ENCODE measurements at places on chromosomes 13 and 19.
A peak's percentile ranks its signal among the peaks of the same experiment; 100 is the strongest.

DNA sequence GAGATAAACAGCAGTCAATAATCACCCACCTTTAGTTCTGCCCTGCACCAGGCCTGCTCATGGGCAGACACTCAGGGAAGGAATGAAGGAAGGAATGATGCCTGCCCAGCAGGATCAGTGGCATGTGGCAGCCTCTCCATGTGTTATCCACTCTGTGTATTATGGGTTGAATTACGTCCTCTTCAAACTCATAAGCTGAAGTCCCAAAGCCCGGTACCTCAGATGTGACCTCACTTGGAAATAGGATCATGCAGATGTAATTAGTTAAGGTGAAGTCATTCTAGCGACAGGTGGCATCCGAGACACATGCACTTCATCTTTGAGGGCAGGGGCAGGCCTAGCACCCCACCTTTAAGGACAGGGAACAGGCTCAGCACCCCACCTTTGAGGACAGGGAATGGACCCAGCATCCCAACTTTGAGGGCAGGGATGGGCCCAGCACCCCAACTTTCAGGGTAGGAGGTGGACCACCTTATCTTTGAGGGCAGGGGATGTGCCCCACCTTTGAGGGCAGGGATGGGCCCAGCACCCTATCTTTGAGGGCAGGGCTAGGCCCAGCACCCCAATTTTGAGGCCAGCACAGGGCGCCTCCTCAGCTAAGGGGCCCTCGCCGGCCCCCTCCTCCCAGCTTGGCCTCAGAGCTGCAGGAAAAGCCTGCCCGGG, 127.6 kb downstream of the URI1 start:
- DNase-seq: no peak

DNA sequence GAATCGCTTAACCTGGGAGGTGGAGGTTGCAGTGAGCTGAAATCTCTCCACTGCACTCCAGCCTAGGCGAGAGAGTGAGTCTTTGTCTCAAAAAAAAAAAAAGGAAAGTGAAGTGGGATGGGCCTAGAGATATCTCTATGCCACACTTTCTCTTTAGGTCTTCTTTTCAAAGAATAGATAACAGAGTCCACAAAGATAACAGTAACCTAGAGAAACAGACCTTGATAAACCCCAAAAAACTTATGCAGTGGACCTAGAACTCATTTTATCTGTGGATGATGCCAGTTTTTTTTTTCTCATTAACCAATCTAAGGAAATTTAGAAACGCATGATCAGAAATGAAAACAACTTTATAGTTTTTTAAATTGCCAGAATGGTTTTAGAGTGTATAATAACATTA, 227.4 kb downstream of the LHFPL6 start:
- no peak for DNase-seq

GRCh38 chr19:2428321-2428690, 920 bp upstream of the TIMM13 start:
- no peak for DNase-seq

DNA sequence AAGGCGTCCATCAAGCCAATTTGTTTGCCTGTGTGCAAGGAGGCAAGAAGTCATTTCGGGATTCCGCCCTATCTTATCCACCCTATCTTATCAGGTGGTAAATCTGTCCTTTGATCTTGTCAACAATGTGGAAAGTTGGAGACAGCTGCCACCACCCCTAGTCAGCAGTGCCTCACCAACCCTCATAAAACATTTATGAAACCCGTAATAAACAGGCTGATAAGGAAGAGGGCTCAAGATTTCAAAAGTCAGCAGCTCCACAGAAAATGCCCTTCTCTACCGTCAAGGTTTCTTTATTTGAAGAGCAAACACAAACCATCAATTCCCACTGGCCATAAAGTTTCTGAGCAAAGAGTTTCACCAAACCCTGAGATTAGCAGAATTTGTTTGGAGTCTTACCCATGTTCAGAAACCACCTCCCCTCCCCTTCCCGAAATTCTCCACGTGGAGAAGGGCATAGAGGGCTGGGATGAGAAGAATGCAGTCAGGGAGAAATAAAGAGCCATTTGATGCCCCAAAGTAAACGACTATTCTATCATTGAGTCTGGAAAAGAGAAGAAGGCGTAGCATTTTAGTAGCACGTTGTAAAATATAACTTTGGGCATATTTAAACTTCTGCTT, 196.0 kb upstream of the GPR12 start:
- no peak for DNase-seq

- peak; percentile 25 for DNase-seq
Measured at GRCh38 chr19:11767633-11768133, 883 bp downstream of the ZNF441 start.

- DNase-seq: no peak
Measured at GRCh38 chr13:112467236-112467635, 91.1 kb downstream of the SPACA7 start.

- DNase-seq: no peak
Measured at GRCh38 chr13:26943748-26944147, 183.2 kb upstream of the GPR12 start.

GRCh38 chr19:39502640-39503417, 4.1 kb downstream of the DLL3 start:
- peak; percentile 90 for DNase-seq

DNA sequence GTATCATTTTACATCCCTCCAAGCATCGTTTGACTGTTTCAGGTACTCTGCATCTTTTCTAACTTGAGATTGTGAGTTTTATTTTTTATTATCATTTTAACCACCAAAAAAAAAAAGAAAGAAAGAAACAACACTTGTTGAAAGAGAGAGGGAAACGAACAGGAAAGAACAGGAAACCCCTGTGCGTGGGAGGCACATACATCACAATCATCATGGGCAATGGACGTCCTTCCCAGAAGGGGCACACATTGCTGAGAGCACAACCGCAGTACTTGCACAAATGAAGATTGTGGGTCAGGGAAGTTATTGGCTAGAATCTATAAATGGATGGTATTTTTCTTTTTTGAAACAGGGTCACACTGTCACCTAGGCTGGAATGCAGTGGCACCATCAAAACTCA, 1.7 kb downstream of the CLC start:
- no peak for DNase-seq

- peak; percentile 54 for DNase-seq
Measured at GRCh38 chr19:53102756-53103233, 427 bp downstream of the ZNF160 start.

- DNase-seq: no peak
Measured at GRCh38 chr19:17829855-17830566, 8.7 kb upstream of the INSL3 start.

GRCh38 chr19:4181053-4181508, 1.3 kb downstream of the SIRT6 start:
- peak; percentile 41 for DNase-seq

- no peak for DNase-seq
Measured at GRCh38 chr13:113895436-113895835, 31.6 kb upstream of the GAS6 start.

- DNase-seq: no peak
Measured at GRCh38 chr19:14146789-14147216, 10.4 kb upstream of the ASF1B start.

DNA sequence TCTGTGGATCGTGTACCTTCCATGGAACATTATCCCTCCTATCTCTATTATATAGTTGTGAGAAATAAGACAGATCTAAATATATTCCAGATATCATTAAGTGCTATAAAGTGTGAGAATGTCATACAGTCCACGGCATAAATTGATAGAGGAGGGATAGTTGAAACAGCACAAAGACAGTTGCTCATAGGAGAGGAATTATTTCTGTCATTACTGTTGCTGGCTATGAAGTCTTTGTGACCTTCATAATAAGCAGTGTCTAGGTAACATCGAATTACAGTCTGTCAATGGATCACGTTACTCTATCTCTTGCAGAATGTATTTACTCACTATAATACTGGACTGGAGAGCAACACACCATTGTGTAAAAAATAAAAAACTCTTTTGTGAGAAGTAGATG, 671.5 kb upstream of the PCDH20 start:
- no peak for DNase-seq

DNA sequence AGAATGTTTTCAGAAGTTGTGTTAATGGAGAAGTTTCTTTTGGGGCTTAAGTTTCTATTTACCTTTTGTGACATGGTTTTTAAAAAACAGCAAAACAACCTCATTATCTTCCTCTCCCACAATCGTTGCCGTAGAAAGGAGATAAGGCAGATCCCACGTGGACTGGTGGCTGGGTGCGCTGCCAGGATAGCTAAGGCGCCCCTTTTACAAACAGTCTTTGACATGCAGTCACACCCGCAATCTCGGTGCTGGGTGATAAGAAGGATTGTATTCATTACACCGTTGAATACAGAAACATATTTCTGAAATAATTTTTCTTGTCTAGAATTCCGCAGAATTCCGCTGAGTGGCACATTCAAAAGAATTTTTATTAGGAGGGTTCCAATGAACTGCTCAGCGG, 271.1 kb downstream of the UQCRFS1 start:
- no peak for DNase-seq

DNA sequence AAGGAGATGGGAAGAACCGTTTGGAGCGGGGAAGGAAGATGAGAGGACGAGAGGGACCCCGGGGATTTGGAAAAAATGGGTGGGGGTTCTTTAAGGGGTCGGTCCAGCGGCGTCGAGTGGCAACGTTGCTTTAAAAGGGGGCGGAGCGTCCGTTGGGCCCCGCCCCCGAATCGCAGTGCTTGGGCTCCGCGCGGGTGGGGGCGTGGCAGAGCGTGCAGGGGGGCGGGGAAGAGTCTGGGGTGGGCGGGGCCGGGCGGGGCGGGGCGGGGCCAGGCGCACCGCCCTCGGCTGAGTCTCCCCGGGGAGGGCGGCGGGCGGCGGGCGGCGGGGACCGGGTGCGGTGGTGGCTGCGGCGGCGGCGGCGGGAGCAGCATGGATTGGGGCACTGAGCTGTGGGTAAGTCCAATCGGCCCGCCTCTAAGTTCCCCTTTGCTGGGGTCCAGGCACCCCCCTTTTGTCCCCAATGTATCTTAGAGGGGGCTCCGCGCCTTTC, at the start of gene TRIP10:
Gene TRIP10 (plus strand): TSS at position 291 of the 493 bp plus-strand sequence. CDS start 82 bp downstream, at position 373.
- DNase-seq: peak; percentile 85

DNA sequence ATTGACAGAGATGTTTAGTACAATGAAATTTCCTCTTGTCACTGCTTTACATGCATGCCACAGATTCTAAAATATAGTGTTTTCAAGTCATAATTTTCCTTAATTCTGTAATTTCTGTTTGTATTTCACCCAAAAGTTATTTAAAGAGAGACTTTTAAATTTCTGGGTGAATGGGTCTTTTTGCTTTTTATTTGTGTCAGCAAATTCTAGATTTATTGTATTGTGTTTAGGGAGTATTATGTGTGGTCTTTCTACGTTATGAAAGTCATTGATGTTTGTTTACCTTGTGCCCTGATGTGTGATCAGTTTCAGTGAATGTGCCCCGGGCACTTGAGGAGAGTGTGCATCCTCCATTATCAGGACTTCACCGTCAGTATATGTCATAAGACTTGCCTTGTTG, 92.7 kb downstream of the SGCG start:
- no peak for DNase-seq

DNA sequence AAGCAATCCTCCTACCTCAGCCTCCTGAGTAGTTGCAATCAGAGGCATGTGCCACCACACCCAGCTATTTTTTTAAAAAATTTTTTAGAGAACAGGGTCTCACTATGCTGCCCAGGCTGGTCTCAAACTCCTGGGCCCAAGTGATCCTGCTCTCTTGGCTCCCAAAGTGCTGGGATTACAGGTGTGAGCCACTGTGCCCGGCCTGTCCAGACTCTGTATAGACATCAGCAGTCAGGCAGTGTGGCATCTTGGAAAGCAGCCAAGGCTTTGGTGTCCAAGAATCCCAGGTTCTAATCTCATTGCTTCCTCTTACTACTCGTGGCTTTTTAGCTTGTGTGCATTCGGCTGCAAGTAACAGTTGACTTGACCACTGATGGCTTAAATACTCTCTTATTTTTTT, 43.4 kb downstream of the BICRA start:
- DNase-seq: no peak

GRCh38 chr13:109740121-109740520, 46.3 kb downstream of the IRS2 start:
- no peak for DNase-seq

- DNase-seq: no peak
Measured at GRCh38 chr19:28244966-28245365, 968.0 kb downstream of the UQCRFS1 start.

GRCh38 chr19:4229179-4229931, at the start of gene EBI3:
Gene EBI3, plus strand, starts transcription at chr19:4229523. Its CDS starts 28 bp downstream, at chr19:4229551.
- no peak for DNase-seq
